ENCODE measurements at places on chromosomes 2 and 18.

- DNase-seq, result no peak
Measured at GRCh38 chr2:167493862-167494261, 605.6 kb downstream of the XIRP2 start.

DNA sequence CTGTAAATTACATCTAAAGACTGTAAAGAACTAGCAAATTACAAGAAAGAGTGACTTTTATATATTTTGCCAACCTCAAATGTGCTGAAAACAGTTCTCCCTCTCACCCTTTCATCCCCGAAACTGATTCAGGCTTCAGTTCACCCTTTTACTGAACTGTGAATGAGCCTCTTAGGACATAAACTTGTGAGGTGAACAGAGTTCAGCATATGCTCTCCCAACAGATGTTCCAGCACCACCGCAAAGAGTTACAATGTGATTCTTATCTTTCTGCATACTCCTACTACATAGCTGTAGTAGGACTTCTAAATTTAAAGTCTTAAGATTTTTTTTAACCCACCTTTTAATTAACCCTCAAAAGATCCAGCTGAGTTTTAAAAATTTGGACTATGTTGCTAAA, 1.2 kb upstream of the ZCCHC2 start:
- no peak for DNase-seq

GRCh38 chr2:20294231-20294630, 56.4 kb downstream of the PUM2 start:
- no peak for DNase-seq

DNA sequence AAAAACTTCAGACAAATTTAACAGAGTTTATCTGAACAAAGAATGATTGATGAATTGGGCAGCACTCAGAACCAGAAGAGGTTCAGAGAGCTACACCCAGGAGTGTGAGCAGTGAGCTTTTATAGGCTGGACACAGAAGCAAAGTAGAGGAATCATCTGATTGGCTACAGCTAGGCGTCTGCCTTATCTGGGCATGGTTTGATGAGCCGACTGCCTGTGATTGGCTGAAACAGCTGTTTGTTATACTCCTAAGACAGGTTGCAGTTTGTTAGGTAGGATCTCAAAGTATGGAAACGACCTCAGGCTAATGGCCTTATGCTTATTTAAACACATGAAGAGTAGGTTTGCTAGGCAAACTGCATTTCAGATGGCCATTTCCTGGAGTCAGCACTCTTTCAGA, 188.9 kb downstream of the MYO1B start:
- no peak for DNase-seq

GRCh38 chr2:42839809-42840501, 47.6 kb upstream of the HAAO start:
- no peak for DNase-seq

- DNase-seq, result peak; percentile 7
Measured at GRCh38 chr18:808086-808485, 4.0 kb downstream of the YES1 start.

DNA sequence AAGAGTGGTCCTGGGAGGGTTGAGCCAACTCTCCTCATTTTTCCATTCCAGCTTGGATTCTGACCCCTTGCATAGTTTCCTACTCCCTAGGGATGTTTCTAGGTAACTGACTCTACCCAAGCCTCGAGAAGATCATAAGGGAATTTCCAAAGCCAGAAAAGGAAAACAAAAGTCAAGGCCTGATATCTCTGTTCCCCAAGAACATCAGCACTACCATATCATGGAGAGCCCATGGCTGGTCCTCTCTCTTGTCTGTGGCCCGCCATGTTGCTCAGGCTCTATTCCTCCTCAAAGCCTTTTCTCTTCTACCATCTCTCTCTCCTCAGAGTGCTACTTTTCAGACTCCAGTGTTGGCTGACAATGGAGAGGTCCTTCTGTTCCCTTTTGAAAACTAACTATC, 99.6 kb upstream of the KLF7 start:
- DNase-seq, result no peak

GRCh38 chr2:12176623-12177454, 430.4 kb downstream of the LPIN1 start:
- DNase-seq, result no peak

DNA sequence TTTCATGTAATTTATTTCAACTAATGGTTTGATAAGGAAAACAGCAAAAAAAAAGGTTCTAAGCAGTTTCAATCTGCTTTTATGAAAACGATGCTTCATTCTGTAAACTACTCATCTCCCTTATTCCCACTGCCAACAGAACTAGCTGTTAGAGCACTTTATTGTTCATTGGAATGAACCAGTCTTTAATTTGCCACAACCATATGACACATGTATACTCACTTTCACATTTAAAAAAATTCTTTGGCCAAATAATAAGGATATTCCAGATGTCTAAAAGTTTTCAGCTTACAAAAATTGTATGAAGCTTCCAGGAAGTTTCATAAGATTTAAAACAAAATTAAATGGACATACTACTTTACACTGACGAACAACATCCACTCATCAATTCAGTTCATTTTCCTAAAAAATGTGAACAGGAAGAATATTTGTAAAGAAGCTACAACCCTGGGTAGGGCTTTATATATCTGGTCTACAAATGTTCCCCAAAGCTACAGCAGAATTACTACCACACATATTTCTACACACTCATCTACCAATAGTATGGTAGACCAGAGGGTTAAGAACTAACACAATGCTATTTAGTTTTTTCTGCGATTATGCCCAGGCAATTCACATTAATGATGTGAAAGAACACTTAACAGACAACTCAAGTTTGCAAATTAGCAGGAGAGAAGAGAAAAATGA, 37.7 kb downstream of the ZNF521 start:
- no peak for DNase-seq

GRCh38 chr18:51751901-51752300, 554.4 kb upstream of the MEX3C start:
- no peak for DNase-seq

DNA sequence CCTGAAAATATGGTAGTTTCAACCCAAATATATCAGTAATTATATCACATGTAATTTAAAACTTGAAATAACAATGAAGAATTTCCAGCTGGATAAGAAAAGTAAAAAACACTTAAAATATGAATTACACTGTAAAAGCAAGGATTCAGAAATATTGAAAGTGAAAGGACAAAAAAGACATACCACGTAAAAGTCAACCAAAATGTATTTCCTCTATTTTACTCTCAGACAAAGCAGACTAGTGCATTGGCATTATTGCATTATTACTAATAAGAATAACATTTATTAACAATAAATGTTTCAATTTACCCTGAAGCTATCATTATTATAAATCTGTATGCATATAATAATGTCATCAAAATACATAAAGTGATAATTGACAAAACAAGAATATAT, 445.1 kb upstream of the TRIB2 start:
- no peak for DNase-seq

DNA sequence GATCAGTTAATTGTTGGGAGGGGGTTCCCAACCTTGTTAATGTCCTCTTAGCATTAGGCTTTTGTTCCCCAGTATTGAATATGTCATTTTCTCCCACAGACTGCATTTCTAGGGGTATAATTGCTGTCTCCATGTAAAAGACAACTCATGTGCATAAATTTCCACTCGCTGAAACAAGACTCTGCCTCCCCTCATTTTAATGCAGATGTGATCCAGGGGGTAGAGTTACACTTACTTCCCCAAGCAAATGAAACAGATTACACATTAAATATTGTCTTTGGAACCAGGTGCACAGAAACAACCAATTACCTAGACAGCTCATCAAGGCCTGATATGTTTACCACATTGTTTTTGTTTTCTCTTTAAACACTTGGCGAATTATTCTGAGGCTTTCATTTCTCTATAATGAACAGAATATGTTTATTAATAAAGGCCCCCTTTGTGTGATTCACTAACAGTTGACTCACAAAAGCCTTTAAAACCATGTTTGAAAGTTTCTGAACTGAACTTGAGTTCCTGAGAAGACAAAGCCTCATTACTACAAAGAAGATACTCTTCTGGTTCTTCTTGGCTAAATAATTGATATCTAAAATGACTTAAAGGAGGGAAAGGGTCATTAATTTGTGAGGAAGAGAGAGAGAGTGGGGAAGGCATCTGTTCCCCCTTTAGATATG, 15.0 kb upstream of the ACVR1 start:
- DNase-seq, result peak; percentile 43

DNA sequence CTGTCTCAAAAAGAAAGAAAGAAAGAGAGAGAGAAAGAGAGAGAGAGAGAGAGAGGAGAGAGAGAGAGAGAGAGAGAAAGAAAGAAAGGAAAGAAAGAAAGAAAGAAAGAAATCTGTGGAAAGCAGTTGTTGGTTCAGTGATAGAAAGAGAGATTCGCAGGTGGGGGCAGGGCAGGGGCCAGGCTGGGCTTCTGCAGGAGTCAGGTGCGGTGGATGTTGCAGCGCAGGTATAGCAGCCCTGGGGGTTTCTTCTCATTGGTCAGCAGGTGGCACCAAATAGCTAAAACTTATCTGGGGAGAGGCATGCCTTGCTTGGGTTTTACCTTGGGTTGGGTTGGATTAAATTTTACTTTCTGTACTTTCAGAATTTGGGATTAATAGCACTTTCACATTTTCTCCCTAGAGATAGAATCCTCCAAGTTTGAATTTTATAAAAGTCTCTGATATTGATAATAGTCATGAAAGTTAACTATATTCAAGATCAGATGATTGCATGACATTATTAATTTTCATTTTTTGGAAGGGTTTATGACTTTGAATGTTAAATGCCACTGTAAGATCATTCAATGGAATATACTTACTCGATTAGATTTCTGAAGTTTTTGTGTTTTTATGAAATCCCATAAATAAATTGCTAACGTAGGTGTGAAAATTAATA, 66.6 kb downstream of the SPTBN1 start:
- DNase-seq, result peak; percentile 64

- no peak for DNase-seq
Measured at GRCh38 chr18:4878480-4878879, 318.6 kb downstream of the AKAIN1 start.

DNA sequence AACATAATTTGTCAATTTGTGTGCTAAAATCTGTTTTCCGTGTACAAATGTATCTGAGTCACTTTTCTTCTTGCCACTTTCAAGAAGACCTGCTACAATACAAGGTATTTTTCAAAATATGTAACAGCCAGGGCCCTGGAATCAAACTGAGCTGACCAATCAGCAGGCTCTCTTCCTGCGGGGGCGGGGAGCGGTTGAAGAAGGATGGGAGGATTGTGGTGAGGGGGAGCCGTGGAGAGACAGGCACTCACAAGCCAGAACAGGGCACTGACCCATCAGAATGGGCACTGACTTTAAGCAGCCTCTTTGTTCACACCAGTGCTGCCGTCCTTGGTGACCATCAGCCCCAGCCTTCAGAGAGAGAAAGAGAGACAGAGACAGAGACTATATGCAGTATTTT, 40.6 kb upstream of the CCNYL1 start:
- no peak for DNase-seq

DNA sequence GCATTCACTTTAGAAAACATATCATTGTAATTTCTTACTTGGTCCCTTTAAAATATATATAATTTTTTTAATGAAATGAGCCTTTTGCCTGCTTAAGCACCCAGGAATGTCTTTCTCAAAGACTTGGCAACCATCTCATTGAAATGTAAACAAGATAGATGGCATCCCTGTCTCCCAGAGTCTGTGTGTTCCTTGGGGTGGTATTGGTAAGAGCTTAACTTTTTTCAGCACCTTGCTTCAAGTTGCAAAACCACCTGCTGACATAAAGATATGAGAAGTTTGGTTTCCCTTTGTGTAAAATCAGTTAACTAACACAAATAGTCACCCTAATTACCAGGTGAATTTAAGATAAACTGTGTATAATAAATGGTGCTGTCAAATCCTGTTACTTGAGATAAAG, 266.9 kb downstream of the DSC3 start:
- no peak for DNase-seq

GRCh38 chr18:79991494-79991893, 3.1 kb upstream of the TXNL4A start:
- no peak for DNase-seq

GRCh38 chr2:46996300-46996843, 80.8 kb upstream of the MCFD2 start:
- DNase-seq, result no peak

- DNase-seq, result no peak
Measured at GRCh38 chr2:106115250-106115649, 78.9 kb downstream of the UXS1 start.

DNA sequence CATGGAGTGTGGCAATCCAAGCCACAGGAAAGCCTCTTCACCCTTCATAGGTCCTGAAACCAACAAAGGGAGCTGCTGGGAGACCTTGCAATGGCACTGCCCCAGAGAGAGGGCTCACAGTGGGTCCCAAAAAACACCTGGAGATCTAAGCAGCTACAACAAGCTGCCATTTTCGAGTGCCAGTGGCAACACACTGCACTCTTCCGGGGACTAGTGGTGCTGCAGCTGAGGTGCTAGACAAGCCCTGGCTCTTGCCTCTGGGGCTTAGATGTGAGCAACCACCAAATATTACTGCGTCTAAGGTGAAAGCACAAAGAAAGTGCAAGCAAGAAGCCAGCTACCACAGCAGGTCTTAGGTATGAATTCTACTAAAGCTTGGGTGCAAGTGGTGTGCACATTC, 192.9 kb downstream of the NOL4 start:
- no peak for DNase-seq

- no peak for DNase-seq
Measured at GRCh38 chr2:129925381-129925780, 54.1 kb upstream of the RAB6C start.

DNA sequence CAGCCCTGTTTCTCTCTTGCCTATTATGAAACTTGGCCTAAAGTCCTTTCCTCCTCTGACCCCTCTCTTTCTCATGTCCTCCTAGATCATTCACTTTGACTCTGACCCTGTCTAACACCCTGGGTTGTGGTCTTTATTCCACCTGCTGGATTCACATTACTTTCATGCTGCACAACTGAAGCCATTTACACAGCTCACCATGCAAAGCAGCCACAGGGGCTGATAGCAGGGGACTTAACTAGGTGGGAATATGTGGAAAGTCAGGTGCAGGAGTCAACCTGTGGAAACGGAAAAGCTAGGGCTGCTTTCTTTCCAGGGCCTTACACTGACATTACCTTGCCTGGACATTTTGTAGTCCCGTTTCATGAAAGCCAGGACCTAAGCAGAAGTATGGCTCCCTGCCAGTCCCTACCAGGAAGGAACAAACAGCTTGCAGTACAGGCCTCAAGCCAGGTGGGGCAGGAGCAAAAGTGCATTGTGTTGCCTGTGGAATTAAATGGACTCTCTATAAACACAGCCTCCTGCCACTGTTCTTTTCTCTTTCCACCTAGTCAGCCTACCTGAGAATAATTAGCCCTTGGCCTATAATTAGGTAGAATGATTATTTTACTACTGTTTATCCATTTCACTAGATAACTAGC, 11.8 kb downstream of the MAPRE3 start:
- peak; percentile 88 for DNase-seq

DNA sequence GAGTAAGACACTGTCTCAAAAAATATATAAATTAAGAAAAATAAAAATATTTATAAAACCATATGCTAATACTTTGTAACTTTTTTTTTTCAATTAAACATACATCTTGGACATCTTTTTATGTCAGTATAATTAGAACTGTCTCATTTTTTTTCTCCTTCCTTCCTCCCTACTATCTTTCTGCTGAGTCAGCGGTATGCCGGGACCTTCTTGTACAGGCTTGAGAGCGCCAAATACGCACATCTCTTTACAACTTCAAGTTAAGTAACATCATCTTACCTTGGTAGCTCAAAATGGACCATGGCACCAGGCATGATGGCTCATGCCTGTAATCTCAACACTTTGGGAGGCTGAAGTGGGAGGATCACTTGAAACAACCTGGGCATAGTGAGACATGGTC, 153.4 kb downstream of the FAM161A start:
- no peak for DNase-seq

GRCh38 chr2:133433455-133434451, 134.5 kb downstream of the NCKAP5 start:
- no peak for DNase-seq

Measured in NCI-H774 (cell line).